ENCODE measurements at places on chromosomes 6 and 20.

- H3K27ac ChIP-seq, result no peak overlapping the region
- H3K4me1 ChIP-seq, result peaks cover 8% of the 10 kb centered on the region
- H3K4me3 ChIP-seq, result no peak overlapping the region
- H3K27me3 ChIP-seq, result peaks cover 17% of the 10 kb centered on the region
- no peaks in the 10 kb centered on the region for H3K36me3 ChIP-seq
- no peak for DNase-seq
Measured at GRCh38 chr6:37541346-37541745, 41.7 kb upstream of the CCDC167 start.

DNA sequence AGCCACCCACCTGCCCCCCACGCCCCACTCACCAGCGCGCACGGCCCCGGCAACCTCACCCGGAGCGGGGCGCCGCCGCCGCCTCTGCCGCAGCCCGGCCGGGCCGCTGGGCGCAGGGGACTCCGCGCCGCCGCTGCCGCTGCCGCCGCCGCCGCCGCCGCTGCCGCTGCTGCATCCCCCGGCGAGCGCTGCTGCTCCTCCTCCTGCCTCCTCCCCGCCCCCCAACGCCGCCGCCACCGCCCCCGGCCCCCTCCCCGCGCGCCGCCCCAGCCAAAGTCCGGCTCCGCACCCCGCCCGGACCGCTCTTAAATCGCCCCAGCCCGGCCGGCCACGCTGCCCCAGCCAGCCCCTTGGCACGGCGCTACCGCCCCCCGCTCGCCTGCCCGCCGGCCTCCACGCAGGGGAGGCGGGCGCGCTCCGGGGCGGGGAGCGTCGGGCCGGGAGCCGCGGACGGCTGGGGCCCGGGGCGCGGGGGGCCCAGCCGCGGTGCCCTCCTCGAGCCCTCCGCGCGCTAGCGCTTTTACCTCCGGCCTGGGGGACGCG, at the start of gene SULF2:
Gene SULF2, minus strand, starts transcription at position 171 of the 543 bp plus-strand sequence. CDS start 28,118 bp downstream, outside the sequence.
- H3K4me3 ChIP-seq, result peak within 1 kb of the TSS; percentile 34
- H3K27me3 ChIP-seq, result peaks cover 13% of the 10 kb centered on the region
- no peak for DNase-seq
- H3K36me3 ChIP-seq, result no peaks in the 10 kb centered on the region

GRCh38 chr20:16476032-16476431, 97.2 kb downstream of the KIF16B start:
- no peaks in the 10 kb centered on the region for H3K4me1 ChIP-seq
- H3K36me3 ChIP-seq, result no peaks in the 10 kb centered on the region
- no peak overlapping the region for H3K4me3 ChIP-seq

DNA sequence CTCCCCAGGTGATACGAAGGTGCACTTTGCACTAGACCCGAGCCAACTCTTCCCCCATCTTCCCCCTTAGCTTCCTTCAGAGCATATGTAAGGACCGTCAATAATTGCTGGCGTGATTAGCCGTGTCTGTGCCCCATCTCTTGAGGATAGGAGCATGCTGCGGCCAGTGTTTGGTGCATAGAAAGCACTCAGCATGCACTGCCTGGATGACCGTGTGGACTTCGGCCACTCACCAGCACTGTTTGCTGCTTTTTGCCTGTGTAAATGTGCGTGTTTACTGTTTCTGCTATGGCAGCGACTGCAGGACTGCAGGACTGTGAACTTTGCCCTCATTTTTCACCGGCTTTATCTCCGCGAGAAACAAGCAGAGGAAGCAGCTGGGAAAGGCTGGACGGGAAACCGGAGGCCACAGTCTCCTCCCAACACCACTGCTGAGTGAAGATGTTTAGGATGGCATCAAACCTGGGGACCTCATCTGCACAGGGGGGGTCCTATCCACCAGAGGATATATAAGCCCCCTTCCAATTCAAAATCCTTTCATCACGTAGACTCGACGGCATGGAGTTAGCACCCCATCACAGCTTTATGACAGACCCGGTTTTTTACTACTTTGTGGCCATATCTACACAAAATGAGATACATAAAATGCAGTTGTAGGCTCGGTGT, 150.6 kb upstream of the AFDN start:
- H3K4me3 ChIP-seq, result no peak overlapping the region
- H3K27me3 ChIP-seq, result no peaks in the 10 kb centered on the region
- peaks cover 3% of the 10 kb centered on the region for H3K4me1 ChIP-seq
- no peak for DNase-seq

GRCh38 chr6:38173909-38174308, 354.4 kb downstream of the ZFAND3 start:
- no peaks in the 10 kb centered on the region for H3K36me3 ChIP-seq
- peaks cover 12% of the 10 kb centered on the region for H3K4me1 ChIP-seq
- H3K27me3 ChIP-seq, result no peaks in the 10 kb centered on the region
- no peak for DNase-seq
- H3K27ac ChIP-seq, result no peak overlapping the region

GRCh38 chr6:109507490-109508072, 24.6 kb upstream of the ZBTB24 start:
- H3K27me3 ChIP-seq, result no peaks in the 10 kb centered on the region
- no peak overlapping the region for H3K27ac ChIP-seq
- H3K4me3 ChIP-seq, result no peak overlapping the region
- no peak for DNase-seq

DNA sequence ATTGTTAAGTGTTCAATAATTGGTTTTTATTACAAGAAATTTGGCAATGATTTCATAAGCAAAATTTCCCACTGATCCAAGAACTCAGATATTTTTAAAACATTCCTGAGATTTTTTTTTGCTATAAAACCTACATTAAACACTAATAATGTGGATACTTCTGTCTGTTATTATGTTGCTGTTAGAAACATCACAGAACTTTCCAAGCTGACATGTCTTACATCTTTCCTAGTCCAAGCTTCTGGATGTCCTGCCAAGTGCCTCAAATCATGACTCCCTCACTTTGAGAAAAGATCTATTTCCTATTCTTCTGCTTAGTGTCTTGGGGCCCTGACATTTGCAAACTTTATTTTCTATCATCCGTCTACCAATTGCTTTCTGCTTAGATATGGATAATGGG, 110.8 kb downstream of the RFPL4B start:
- no peaks in the 10 kb centered on the region for H3K27me3 ChIP-seq
- H3K4me3 ChIP-seq, result no peak overlapping the region
- no peak overlapping the region for H3K27ac ChIP-seq
- no peak for DNase-seq
- no peaks in the 10 kb centered on the region for H3K4me1 ChIP-seq

- H3K4me3 ChIP-seq, result no peak overlapping the region
- H3K4me1 ChIP-seq, result no peaks in the 10 kb centered on the region
- no peak overlapping the region for H3K27ac ChIP-seq
- no peak for DNase-seq
Measured at GRCh38 chr6:109767961-109768360, 76.9 kb downstream of the FIG4 start.

- peaks cover 1% of the 10 kb centered on the region for H3K27me3 ChIP-seq
- no peaks in the 10 kb centered on the region for H3K4me1 ChIP-seq
- no peak overlapping the region for H3K4me3 ChIP-seq
- no peak for DNase-seq
- no peaks in the 10 kb centered on the region for H3K36me3 ChIP-seq
Measured at GRCh38 chr20:30484749-30485070, 772.8 kb upstream of the DEFB115 start.

DNA sequence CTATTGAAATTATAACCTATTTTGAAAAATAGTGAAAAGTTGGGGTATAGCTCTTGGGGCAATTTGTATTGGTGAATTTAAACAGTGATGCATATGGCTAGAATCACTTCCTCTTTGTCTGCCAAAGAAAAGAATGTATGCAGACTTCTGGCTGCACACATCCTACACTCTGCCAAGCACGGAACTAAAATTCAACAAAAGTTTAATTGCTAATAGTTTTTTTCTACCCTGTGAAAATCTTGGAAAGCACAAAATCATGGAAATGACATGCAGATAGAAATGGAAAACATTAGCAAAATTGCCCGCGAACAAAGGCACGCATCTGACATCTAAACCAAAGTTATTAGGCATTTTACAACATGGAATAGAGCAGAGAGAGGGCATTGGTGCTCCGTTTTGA, 106.4 kb upstream of the PDE10A start:
- no peaks in the 10 kb centered on the region for H3K4me1 ChIP-seq
- H3K4me3 ChIP-seq, result no peak overlapping the region
- DNase-seq, result no peak
- no peaks in the 10 kb centered on the region for H3K36me3 ChIP-seq

- no peak overlapping the region for H3K4me3 ChIP-seq
- no peak overlapping the region for H3K27ac ChIP-seq
Measured at GRCh38 chr6:111552241-111552744, 53.4 kb downstream of the TRAF3IP2 start.

- H3K36me3 ChIP-seq, result peaks cover 26% of the 10 kb centered on the region
- H3K27ac ChIP-seq, result no peak overlapping the region
- H3K4me3 ChIP-seq, result no peak overlapping the region
- H3K27me3 ChIP-seq, result no peaks in the 10 kb centered on the region
Measured at GRCh38 chr6:160030103-160030502, 61.2 kb downstream of the IGF2R start.

DNA sequence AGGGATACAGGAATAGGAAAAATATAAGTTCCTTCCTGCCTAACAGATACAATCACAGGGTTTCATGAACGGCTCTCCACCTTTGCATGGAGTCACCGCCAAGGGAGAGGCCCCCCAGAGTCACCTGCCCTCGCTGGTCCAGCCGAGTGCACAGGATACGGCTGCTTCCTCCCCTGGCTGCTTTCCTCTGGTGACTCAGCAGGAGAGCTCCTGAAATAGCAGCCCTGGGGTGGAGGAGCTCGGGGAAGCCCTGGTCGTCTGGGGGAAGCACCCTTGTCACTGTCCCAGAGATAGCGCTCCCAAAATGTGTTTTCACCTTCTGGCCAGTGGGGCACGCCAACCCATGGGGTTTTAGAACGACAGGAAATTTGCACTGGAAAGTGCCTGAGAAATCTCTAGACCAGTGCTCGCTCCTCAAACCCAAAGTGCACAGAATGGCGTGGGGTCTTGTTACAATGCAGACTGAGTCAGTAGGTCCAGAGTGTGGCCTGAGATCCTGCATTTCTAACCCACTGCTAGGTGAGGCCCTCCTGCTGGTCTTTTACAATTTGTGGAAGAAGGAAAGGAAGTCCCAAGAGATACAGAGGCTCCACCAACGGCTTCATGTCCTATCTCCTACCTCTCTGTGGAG, 35.9 kb upstream of the FAM50B start:
- H3K36me3 ChIP-seq, result no peaks in the 10 kb centered on the region
- H3K27ac ChIP-seq, result no peak overlapping the region
- H3K4me1 ChIP-seq, result 0 out of 2 replicates have a peak, but pooled peaks cover 2% of the 10 kb centered on the region
- no peaks in the 10 kb centered on the region for H3K27me3 ChIP-seq

DNA sequence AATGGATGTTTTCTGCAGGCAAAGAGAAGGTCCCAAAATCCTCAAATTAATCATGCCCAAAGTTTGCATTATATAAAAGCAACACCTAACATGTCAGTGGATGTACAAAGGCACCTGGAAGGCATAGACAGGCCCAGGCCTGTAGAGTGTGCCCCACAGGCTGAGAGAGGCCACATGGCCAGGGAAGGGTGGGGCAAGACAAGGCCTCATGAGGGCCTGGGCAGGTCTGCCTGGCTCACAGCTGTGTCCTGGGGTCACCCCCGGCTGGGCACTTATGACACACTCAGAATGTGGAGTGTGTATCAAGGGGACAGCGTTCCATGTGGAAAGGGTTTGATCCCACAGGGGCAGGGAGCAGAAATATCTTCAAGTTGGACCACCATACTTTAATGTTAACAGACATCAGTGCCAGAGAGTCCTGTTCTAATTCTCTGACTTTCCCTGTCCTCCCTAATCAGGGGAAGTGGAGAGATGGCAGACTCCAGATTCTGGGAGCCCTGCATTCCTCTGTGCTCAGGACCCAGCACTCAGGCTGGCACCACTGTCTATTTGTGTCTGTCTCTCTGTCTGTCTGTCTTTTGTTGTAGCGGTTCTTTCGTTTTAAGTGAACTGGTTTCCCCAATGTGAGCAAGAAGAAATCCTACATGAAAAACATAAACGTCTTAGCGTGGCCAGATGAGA, 178.3 kb upstream of the FOXA2 start:
- no peak overlapping the region for H3K27ac ChIP-seq
- H3K27me3 ChIP-seq, result no peaks in the 10 kb centered on the region
- H3K4me3 ChIP-seq, result no peak overlapping the region
- H3K4me1 ChIP-seq, result no peaks in the 10 kb centered on the region
- DNase-seq, result no peak

- H3K36me3 ChIP-seq, result peaks cover 3% of the 10 kb centered on the region
- H3K27me3 ChIP-seq, result no peaks in the 10 kb centered on the region
- no peak overlapping the region for H3K4me3 ChIP-seq
- H3K27ac ChIP-seq, result no peak overlapping the region
- H3K4me1 ChIP-seq, result no peaks in the 10 kb centered on the region
- no peak for DNase-seq
Measured at GRCh38 chr6:158452191-158452590, 107.7 kb upstream of the TMEM181 start.

DNA sequence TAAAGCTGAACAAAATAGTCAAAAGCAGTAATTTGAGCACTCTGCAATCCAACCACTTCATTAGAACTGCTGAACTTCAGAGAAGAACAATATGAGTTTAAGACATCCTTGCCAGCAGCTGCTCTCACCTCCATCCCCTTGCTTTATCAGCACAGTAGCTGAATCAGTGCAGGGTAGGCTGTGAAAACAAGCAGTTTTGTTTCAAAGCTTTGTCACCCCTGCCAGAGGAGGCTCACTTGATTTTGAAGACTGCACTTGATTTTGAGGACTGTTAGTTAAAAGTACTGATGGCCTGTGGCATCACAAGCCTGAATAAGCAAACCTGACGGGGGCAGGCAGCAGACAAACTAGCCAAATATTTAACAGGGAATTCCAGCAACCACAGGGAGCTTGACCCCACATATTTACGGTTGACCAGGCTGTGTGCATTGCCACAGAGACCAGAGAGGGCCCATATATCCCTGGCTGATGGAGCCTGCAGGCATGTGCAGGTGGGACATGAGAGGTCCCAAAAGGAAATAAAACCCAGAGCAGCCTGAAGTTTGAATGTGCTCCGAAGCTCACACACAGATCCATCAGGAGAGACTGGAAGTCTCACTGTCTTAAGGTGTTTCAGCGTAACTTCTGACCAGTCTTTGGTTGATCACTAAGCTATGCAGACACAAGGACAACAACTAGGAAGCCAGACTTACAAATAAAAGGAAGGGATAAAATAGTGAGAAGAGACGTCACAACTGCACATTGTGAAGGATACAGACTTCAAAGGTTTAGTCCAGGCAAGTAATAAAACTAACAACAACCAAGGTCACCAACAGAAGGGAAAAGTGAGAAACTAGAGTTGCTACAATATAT, 97.4 kb downstream of the PDSS2 start:
- H3K36me3 ChIP-seq, result no peaks in the 10 kb centered on the region
- H3K27me3 ChIP-seq, result no peaks in the 10 kb centered on the region
- no peak for DNase-seq
- H3K4me1 ChIP-seq, result peaks cover 1% of the 10 kb centered on the region
- no peak overlapping the region for H3K27ac ChIP-seq
- no peak overlapping the region for H3K4me3 ChIP-seq

DNA sequence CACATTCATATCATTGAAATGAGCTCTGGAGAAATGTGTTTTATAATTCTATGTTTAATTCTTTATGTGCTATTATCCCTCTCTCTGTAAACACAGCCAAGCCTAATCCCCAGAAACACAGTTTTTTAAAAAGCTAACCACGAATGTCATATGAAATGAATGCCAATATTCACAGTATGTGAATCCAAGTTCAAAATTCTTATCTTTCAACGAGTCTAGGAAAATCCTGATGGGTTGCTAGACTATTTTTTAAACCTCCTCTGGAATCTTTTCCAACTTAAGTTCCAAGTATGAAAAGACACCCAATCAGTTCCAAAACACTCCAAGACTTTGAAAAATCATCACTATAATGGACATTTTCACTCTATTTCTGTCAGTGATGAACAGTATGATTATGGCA, 689.3 kb downstream of the HACE1 start:
- DNase-seq, result no peak
- H3K4me1 ChIP-seq, result no peaks in the 10 kb centered on the region
- H3K27ac ChIP-seq, result no peak overlapping the region
- H3K36me3 ChIP-seq, result no peaks in the 10 kb centered on the region

- no peak overlapping the region for H3K4me3 ChIP-seq
- no peaks in the 10 kb centered on the region for H3K4me1 ChIP-seq
Measured at GRCh38 chr6:156419594-156419993, 357.6 kb upstream of the ARID1B start.
